NCI-H1092 treated with DMSO at 0.1 percent for 48 hours (cell line): ENCODE measurements at places on chromosomes 12 and 14.

GRCh38 chr14:68961781-68962584 lies 17.1 kb downstream of the ACTN1 start:
- no peak for DNase-seq

GRCh38 chr12:131979606-131980005 lies 29.9 kb downstream of the EP400 start:
- DNase-seq, result no peak

GRCh38 chr14:57797160-57797559 lies 68.7 kb downstream of the SLC35F4 start:
- DNase-seq, result no peak

- no peak for DNase-seq
Measured at GRCh38 chr14:61111209-61111665, 130.2 kb downstream of the SLC38A6 start.

DNA sequence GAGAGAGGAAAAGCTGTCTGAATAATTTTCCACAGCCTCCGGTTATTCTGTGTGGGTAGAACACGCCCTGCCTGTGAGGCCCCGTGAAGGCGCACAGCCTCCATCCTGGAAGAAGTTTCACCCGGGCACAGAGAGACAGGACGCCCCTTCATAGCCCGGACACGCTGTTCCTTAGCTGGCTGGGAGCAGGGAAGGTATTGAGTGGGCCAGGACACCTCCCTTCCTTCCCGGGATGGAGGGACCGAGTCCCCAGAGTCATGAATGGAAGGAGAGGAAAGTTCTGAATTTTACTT lies 135.5 kb downstream of the GCH1 start:
- DNase-seq, result no peak

DNA sequence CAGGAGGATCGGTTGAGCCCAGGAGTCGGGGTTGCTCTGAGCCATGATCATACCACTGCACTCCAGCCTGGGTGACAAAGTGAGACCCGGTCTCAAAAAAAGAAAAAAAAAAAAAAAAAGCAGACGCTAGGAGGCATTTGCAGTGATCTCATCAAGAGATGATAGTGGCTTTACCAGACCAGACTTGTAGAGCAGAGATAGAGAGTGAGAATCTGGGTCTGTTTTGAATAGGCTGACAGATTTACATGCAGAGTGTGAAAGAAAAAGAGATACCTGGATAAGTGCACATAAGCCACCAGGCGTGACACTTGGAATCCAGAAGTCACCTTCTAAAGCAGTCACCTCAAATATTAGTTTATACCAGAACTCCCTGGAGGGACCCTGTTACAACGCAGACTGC lies 21.1 kb upstream of the FLRT2 start:
- no peak for DNase-seq

- DNase-seq, result no peak
Measured at GRCh38 chr14:50319721-50320120, 7.6 kb downstream of the DMAC2L start.

- no peak for DNase-seq
Measured at GRCh38 chr12:102472496-102472895, 7.9 kb downstream of the IGF1 start.

DNA sequence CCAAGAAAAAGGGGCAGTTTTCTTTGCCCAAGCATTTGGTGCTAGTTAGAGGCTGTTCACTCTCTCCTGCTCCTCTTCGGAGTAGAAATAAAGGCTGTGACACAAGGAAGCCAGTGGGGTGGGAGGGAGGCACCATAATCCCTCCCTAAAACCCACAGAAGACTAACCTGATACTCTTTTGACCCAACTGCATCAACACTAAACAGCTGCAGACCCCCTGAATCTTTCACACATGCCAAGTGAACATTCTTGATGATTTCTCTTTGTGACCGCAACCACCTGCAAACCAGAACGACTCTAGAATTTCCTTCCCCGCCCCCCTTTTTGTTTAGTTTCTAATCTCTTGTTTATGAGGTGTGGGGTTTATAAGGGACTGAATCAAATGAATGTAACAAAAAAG lies 175.8 kb upstream of the BCL2L14 start:
- DNase-seq, result no peak

- no peak for DNase-seq
Measured at GRCh38 chr12:91364471-91365184, 182.0 kb upstream of the DCN start.

DNA sequence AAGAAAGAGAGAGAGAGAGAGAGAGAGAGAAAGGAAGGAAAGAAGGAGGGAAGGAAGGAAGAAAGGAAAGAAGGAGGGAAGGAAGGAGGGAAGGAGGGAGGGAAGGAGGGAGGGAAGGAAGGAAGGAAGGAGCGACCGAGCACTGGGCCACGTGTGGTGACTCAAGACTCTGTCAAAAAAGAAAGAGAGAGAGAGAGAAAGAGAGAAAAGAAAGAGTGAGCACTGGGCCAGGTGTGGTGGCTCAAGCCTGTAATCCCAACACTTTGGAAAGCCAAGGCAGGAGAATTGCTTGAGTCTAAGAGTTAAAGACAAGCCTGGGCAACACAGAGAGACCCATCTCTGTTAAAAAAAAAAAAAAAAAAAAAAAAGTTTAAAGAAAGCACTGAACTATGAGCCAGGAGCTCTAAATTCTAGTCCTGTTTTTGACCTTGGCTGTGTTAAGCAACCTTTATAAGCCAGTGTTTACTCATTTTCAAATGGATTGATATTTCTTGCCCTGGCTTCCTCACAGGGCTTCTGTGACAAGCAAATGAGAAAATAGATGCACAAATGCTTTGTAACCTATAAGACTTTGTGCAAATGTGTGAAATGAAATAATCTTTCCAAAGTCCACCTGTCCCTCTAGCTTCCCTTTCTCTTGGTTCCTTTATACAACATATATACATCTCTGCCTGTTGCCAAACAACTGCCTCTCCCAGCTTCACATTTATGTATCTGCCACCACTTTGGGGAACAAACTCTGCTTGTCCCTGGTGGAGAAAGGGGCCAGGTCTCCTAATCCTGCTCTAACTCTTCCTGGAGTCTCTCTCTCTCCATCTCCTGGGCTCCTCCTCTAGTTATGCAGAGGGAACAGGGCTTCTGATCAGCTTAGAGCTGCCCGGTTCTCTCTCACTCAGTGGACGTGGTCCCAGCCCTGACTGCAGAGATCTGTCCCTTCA lies 16.1 kb upstream of the PLEKHG6 start:
- DNase-seq, result no peak

DNA sequence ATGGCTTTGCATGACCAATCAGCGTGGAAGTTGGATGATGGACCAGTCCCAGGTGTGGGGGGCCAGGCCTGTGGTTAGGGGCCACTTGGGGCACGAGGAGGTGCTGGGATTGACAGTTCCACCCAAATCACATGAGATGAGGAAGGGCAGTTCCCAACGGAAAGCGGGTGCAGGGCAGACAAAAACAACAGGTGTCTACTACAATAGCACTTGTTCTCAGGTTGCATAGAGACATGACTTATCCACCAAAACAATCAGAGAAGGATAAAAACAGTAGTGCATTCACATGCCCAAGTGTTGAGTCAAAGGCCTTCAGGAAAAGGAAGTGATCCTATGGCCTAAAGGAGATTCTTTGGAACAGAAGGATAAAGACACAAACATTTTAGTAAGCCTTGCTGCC lies 14.6 kb upstream of the EIF2B2 start:
- no peak for DNase-seq

DNA sequence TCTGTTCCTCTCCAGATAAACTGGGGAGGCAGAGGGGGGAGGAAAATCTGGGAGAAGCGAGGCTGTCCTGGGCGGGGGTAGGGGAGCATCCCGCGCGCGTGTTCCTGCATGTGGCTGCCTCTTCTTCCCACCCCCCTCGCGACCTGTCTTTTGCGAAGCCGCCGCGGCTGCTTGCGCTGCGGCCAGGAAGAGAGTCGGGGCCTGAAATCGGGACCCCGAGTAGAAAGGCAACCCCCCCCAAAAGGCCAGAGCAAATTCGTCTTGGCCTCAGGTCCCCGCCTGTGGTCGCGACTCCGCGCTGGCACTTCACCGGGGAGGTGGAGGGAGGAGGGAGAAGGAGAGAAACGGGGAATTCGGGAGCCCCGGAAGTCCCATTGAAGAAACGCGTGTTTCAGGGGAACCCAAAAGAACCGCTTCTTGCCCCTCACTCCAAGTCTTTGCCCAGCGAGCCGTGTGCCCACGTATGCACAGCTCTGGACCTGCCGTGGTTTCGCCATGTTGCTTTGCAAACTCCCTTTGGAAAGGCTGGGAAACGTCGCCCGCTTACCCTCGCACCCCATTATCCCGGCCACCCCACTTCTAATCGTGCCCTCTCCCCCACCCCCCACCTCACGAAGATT lies 944 bp downstream of the CCND2 start:
- no peak for DNase-seq

DNA sequence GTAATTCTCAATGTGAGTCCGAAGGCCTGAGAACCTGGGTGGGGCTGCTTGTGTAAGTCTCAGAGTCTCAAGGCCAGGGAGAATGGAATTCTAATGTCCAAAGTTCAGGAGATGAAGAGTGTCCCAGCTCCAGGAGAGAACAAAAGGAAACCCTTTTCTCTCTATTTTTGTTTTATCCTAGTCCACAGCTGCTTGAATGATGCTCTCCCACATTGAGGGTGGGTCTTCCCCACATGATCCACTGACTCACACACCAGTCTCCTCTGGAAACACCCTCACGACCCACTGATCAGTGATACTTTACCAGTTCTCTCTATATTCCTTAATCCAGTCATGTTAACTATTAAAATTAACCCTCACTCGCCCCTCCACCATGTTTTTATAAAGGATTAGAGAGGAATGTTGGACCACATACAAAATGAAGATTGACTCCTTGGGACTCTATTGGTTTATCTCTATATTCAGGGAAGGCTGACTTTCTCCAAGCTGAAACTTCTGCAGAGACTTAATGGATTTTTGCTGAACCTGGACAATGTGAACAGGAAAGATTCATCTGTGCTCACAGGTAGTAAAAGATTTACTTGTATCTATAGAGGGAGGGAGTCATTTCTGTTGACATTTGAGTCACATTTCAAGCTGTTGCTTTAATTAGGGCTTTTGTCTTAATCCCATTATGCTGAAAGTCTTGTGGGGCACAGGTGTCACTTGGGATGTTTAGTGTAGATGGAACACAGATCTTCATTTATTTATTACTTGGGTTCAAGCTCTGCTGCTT lies 1061.0 kb upstream of the TMEM132C start:
- DNase-seq, result no peak

DNA sequence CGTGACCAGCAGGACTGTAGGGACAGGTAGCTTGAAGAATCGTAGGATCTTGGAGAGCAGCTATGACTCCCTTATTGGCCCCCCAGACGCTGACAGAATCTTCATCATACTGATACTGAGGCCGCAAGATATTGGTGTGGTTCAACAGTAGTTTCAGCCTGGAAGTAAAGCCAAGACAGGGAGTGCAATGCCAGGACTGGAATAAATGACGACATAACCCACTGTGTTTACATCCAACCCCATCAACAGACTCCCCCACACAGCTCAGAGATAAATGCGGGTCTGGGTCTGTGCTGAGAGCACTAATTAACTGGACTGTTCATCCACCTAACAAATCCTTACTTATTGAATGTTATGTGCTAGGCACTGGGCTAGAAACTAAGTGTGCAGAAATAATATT lies 16.6 kb downstream of the NOXRED1 start:
- DNase-seq, result no peak

- peak; percentile 65 for DNase-seq
Measured at GRCh38 chr12:29783773-29784666, at the start of gene TMTC1. Gene TMTC1, minus strand, starts transcription at chr12:29783942. Its CDS starts 191 bp downstream, at chr12:29783751.

GRCh38 chr14:31508135-31508534 lies 20.3 kb upstream of the GPR33 start:
- no peak for DNase-seq

GRCh38 chr14:101399737-101400517 lies 161.4 kb upstream of the DIO3 start:
- no peak for DNase-seq

GRCh38 chr12:106084014-106084671 lies 54.6 kb downstream of the NUAK1 start:
- DNase-seq, result no peak

DNA sequence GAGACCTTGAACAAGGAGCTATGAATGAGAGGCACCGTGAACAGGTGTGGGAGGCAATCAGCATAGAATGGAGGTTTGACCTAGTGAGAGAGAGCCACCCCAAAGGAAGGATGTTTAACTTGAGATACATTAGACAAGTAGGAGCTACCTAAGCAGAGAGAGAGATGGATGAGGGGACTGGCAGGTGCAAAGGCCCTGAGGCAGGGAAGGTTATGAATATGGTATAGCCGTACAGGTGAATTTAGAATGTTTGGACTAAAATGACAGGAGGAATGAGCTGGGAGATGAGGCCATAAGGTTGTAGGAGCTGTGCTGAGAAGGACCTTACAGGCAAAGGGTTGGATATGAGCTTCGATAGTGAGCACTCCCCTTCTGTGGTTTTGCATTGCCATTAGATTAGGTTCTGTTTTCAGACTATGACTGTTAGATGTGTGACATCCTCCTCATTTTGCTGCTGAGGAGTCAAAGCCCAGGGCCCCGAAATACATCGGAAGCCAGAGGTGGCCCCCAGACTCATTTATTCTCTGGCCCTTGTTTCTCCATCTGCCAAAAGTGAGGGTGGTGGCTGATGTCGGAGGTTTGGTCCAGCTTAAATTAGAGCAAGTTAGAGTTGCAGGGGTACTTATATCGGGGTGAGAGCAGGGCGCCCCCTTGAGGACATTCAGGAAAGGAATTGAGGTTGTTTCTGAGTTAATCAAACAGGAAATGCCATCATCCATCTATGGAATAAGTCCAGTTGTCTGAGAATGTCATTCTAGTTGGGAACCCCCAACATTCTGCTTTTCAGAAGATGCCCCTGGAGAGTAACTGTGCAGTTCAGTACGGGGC lies 29.4 kb downstream of the SLC24A4 start:
- DNase-seq, result no peak

DNA sequence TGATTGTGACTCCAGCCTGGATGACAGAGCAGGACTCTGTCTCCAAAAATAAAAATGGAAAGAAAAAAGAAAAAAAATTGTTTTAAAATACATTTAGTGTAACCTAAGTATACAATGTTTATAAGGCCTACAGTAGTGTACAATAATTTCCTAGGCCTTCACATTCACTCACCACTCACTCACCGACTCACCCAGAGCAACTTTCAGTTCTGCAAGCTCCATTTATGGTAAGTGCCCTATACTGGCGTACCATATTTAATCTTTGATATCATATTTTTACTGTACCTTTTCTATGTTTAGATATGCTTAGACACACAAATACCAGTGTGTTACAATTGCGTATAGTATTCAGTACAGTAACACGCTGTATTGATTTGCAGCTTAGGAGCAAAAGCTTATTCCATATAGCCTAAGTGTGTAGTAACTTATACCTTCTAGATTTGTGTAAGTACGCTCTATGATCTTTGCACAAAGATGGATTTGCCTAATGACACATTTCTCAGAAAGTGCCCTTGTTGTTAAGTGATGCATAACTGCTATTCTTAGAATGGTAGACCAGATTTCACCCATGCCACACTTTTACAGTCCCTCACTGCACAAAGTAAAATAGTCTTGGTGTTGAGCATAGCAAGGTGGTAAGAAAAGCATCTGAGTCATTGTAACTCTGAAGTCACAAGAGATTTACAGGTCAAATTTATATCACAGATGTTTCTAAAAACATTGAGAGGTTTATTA lies 151.9 kb downstream of the LRRK2 start:
- DNase-seq, result no peak

GRCh38 chr14:58947156-58947555 lies 241.3 kb upstream of the DAAM1 start:
- DNase-seq, result no peak

GRCh38 chr12:100959481-100959880 lies 164.9 kb downstream of the ANO4 start:
- no peak for DNase-seq

GRCh38 chr12:103858953-103859601 lies 18.0 kb upstream of the NT5DC3 start:
- DNase-seq, result no peak
